ENCODE measurements at places on chromosomes 13 and 19. TPM values are rescaled to one million over a fixed set of nuclear protein-coding genes. Genes with fewer than 3 reads are reported as not detected.
A peak's percentile ranks its signal among the peaks of the same experiment; 100 is the strongest.

DNA sequence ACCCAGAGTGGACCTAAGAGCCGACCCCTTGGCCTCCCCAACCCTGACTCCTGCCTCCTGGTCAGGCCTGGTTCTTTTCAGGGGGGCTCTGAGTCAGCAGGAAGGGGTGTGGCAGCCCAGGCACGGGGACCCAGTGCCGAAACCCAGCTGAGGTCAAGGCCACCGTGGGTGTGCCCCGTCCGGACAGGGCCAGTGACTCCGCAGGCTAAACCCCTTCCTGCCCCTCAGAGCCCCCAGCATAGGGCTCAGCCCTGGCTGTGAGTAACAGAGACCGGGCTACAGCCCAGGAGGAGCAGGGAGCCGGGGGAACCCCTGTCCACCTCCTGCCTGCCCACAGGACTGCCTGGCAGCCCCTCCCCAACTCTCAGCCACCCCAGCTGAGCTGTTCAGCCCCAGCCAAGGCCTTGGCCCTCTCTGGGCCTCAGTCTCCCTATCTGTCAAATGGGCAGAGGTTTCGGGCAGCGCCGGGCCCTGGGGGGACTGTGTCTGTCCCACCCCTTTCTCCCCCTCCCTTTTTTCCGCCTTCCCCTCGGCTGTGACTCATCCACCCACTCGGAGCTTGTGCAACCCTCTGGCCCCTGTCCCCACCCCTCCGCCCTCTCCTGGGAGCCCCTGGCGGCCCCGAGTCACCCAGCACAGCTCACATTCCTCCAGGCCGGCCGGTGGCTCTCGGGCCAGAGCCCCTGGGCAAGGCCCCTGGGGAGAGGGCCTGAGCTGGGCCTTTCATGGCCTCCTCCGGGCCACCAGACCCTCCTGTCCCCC, 8.6 kb downstream of the ZBTB7A start:
- DNase-seq = peak; percentile 93

GRCh38 chr19:17326595-17326966, 8.1 kb downstream of the ANO8 start:
- DNase-seq = no peak

GRCh38 chr13:49840266-49840665, 47.8 kb upstream of the KPNA3 start:
- DNase-seq = no peak

- DNase-seq = no peak
Measured at GRCh38 chr19:58518256-58519086, 1.1 kb downstream of the ZBTB45 start.

- DNase-seq = no peak
Measured at GRCh38 chr13:64239372-64239771, 2823.7 kb upstream of the PCDH20 start.

WDR88 gene
- not detected for total RNA-seq

DNA sequence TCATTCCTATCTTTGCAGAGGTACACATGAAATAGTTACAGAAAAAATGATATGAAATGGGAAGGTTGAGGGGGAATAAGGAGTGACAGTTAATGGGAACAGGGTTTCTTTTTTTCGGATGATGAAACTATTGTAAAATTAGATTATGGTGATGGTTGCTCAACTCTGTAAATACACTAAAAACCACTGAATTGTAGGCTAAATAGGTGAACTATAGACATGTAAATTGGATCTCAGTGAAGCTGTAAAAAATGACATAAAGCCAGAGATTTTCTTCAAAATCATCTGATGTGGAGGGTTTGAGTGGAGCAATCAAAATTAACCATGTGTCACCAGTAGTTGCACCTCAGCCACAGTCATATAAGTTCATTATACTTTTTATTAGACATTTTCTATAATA, 6.6 kb upstream of the FLT3 start:
- no peak for DNase-seq

DNA sequence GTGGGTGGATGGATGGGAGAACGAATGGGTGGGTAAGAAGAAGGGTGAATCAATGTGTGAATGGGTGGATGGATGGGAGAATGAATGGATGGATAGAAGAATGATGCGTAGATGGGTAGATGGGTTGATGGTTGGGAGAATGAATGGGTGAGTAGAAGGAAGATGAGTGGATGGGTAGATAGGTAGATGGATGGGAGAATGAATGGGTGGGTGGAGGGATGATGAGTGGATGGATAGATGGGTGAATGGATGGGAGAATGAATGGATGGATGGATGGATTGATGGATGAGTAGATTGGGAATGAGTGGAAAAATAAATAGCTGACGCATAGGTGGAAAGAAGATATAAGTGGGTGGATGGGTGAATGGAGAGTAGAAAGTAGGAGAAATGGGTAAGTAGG, 16.5 kb downstream of the VSTM2B start:
- no peak for DNase-seq

- no peak for DNase-seq
Measured at GRCh38 chr13:64755961-64756360, 2474.2 kb downstream of the PCDH9 start.

CLEC11A gene
- total RNA-seq = 56.9 TPM

ZNF844 gene
- 4.4 TPM for total RNA-seq

- peak; percentile 37 for DNase-seq
Measured at GRCh38 chr13:42001580-42001979, 40.7 kb upstream of the VWA8 start.

- DNase-seq = no peak
Measured at GRCh38 chr13:26677156-26677555, 83.4 kb downstream of the GPR12 start.

DNA sequence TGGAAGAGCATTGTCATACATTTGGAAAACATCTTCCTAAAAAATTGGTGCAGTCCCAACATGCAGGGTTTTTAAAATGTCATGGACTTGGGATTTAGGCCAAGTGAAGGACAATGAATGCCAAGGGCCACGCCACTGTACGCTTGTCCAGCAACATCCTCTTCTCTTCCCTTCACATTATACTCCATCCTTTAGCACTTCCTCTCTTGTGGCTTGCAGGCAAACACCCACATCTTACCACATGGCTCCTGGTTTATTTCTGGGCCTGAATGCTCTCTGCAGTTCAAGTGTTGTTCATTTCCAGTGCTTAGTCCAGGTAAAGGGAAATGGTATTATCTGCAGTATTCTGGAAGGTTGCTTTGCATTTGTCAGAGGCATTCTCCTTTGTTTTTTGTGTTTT, 45.0 kb downstream of the CBY2 start:
- no peak for DNase-seq

ATP8B3 gene
- total RNA-seq = 1.8 TPM

DNA sequence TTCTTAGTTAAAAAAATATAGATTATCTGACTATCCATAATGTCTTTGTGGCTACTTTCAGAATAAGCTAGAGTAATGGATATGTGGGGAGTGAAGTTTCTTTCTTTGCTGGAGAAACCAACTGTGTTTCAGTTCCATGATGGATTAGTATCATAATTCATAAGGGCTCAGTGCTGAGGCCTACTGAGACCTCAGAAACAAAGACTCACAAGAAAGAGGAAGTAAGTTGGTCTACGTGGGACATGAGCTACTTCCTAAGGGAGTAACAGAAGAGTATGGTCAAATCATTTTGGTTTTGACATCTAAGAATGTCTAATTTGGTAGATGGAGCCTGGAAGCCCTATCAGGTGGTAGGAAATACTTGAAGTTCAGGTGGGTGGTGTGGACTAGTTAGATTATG, 99.0 kb upstream of the HTR2A start:
- no peak for DNase-seq

GRCh38 chr19:1261798-1262622, 7.1 kb upstream of the CIRBP start:
- DNase-seq = peak; percentile 73

STOML3 gene
- not detected for total RNA-seq

GRCh38 chr13:49424011-49424560, 19.8 kb downstream of the CAB39L start:
- DNase-seq = no peak

DNA sequence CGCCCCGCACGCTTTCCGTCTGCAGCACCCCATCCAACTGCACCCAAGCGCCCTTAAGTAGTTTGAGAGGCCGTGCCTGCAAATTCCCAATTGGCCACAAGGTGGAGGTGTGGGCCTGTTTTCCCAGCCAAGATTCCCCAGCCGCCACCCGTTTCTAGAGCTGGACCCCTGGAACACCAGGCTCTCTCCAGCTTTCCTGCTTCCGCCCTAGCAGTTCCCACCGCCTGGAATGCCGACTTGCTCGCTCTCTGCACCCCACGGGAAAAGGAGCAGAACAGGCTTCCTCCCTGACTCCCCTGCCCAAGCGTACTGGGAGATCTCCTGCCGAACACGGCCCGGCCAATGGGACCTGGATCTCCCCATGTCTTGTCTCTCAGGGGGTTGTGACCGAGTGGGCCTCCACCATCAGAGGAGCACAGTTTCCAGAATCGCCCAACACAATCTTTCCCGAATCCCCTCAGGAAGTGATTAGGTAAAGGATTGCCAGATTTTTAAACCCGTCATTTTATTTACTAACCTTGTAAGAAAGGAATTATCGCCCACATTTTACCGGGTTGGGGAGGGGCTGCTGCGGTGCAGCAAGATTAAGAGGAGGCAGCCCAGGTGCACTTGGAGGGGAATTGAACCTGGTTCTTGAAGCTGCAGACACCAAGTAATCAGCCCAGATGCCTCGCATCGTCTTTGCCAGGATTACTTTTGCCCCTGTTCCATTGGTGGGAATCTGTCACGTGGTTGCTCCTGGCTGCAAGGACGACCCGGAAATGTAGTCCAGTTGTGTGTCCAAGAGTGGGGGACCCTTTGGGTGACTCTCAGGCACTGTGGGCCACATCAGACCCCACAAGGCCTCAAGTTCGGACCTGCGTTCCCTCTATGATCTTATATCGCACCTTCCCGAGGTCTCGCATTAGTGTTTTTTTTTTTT, 3.5 kb upstream of the NAPSA start:
- DNase-seq = peak; percentile 91

GRCh38 chr13:32309312-32310133, 5.6 kb downstream of the ZAR1L start:
- no peak for DNase-seq

DNA sequence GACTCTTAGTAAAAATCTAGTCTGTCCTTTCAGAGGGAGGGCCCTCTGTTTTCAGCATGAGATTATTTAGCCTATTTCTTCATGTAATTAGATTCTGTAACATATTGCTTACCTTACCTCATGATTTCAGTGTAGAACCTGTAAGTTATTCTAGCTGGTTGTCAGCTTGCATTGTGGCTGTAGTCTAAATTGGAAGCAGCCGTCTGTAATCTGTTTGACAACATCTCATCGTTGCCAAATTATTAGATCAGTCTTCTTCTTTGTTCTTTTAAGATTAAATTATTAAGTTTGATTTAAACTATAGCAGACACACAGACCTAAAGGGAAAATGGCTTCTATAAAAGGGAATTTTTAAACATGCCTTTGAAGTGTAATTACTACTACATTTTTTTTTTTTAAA, 34.8 kb downstream of the SLAIN1 start:
- DNase-seq = no peak

- DNase-seq = no peak
Measured at GRCh38 chr19:34224996-34225658, 29.2 kb upstream of the GARRE1 start.

- peak; percentile 62 for DNase-seq
Measured at GRCh38 chr19:44552324-44552723, 22.8 kb upstream of the CEACAM20 start.

SULT2B1 gene
- not detected for total RNA-seq

DNA sequence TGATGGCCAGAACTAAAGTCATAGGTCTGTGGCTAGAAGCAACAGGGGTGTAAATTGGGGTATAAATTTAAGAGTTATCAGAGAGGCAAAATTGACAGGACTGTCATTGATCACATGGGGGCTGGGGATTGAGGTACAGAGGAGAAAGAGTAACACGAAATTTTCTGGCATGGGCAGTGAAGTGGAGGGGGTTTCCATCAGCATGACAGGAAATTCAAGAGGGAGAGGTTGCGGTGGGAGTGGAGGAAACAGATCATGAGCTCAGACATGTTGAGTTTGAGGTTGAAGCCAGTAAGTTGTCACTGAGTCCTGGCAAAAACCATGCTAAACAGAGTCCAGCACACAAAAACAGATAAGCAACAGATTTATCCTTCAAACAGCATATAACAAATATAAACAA, 192.1 kb upstream of the TSC22D1 start:
- DNase-seq = peak; percentile 28

LRRC4B gene
- 5.6 TPM for total RNA-seq

LRP3 gene
- total RNA-seq = 8.4 TPM

GRCh38 chr13:57918913-57919312, 287.4 kb downstream of the PCDH17 start:
- DNase-seq = no peak

DNA sequence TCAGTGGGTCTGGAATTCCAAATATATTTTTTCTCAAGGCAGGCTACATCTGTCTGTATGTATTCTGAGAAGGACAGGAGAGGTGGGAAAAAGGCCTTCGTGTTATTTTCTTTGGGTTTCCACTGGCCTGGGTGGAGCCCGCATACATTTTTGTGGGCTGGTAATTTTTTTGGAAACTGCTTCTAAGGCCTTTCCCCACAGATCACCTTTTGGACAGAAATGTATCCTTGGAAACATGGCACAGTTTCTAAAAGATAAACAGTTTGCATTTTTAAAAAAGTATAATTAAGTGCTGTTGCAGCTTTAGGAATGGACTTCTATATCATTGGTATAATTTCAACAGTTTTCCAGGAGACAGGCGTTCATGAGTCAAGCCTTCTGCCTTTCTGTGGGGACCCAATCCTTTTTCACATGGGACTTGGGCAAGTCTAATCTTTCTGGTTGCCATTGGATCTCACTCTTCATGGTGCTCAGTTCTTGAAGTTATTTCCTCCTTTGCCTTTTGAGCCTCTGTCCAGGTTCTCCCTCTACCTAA, 8.9 kb downstream of the RFX2 start:
- DNase-seq = no peak

DNA sequence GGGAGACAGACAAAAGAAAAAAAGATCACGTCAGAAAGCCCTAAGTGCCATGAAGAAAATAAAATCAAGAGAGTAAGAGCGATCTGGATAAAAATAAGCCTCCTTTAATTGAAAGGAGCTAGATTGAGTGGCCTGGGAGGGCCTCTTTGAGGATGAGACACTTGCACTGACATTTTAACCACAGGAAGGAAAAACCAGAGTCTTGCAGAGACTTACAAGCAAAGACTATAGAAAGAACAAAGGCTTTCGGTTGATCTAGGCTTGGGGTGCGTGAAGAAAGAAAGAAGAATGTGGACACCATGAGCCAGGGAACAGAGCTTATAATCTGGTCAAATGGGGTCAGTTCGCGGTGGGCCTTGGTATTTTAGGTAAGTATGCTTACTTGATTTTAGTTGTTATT, 342.7 kb downstream of the COG6 start:
- DNase-seq = no peak

- no peak for DNase-seq
Measured at GRCh38 chr13:81577601-81578195, 1236.8 kb upstream of the SPRY2 start.

GRCh38 chr19:58317476-58318072, 9.2 kb upstream of the ZSCAN22 start:
- peak; percentile 50 for DNase-seq

RYR1 gene
- total RNA-seq = 0.03 TPM

All from Daoy (cell line).